ENCODE measurements at places on chromosomes 2 and 18.

GRCh38 chr2:69092857-69093256 lies 79.9 kb downstream of the ANTXR1 start:
- no peak for DNase-seq

DNA sequence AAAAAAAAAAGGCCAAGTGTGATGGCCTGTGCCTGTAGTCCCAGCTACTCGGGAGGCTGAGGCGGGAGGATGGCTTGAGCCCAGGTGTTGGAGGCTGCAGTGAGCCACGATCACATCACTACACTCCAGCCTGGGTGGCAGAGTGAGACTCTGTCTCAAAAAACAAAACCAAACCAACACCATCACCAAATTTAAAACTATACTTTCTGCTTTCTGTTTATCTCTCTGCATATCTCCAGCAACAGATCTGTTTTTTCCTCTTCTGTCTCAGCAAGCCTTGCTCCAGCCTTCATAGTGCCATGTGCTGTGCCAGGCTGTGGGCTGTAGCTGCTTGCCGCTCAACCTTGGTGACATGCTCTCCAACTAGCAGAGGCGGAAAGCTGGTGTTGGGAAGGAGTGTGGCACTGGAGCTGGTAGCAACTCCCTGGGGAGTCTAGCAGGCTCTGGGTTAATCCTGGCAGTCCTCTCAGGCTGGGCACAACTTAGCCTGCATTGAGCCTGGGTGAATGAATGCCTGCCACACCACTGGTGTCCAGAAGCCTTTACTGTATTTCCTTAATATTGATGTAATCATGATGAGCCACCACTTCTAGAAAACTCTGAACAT lies 204.1 kb downstream of the LDLRAD4 start:
- DNase-seq: no peak

DNA sequence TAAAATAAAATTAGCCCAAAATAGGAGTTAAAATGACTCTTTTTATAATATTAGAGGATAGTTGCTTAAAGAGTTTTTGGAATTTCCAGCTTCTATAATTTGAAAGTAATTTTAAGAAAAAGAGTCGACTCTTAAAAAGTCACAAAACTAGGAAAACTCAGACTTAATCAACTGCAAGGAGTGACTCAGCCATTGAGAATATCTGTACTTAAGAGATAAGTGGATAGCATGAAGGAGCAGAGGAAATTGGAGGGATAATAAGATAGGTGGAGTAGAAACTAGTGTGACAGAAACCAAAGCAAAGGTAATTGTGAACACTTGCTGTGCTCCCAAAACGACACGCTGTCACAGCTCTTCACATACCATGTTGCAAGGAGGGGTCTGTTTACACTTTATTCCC lies 8.4 kb downstream of the RSAD2 start:
- DNase-seq: no peak

DNA sequence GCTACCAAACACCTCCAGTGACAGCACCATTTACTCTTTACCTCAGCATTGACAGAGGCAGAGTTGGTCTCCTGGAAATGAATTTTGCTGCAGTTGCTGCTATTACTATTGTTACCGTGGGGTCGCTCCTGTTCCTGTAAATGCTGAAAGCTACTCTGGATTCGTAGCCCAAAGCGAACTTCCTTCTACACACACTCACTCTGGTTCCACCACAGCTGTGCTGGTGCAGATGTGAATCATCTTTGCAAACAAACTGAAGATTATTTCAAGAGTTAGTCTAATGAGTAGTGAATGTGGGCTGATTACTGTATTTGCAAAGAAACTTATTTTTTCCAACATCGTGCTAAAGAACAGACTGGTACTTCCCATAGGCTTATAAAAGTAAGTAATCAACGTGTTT lies 304.0 kb downstream of the LPIN1 start:
- DNase-seq: no peak

DNA sequence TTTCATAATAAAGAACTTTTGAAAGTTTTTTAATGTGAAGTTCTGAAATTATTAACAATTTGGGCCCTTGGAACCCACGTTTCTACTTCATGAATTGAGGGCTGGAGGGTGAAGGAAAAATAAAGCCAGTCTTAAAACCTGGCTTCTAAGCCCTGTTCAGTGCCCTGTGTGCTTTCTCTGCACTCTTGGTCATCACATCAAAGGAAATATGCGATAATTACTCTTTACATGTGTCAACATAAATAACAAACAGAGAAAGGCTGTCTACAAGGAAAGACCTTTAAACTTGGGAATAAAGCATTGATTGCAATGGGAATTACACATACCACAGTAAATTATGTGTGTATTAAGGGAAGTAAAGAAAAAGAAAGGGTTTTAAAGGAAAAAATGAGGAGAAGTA lies 150.7 kb upstream of the KLF7 start:
- no peak for DNase-seq

DNA sequence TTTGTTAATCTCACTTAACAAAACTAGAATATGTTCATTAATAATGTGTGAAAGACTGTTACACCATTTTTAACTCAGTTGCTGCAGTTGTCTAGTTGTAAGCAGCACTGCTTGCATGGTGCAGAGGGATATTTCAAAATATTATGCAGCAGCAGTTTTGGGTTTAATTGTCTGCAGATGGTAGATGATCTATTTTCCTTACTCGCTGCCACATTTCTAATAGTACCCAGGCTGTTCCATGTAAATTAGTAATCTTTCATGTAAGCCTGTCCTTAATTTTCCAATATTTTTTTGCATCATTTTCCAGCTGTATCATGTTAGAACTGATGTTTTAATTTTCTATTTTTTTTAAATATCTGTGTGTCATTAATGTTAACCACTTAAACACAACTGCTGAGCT lies 488.1 kb upstream of the RAB12 start:
- no peak for DNase-seq

DNA sequence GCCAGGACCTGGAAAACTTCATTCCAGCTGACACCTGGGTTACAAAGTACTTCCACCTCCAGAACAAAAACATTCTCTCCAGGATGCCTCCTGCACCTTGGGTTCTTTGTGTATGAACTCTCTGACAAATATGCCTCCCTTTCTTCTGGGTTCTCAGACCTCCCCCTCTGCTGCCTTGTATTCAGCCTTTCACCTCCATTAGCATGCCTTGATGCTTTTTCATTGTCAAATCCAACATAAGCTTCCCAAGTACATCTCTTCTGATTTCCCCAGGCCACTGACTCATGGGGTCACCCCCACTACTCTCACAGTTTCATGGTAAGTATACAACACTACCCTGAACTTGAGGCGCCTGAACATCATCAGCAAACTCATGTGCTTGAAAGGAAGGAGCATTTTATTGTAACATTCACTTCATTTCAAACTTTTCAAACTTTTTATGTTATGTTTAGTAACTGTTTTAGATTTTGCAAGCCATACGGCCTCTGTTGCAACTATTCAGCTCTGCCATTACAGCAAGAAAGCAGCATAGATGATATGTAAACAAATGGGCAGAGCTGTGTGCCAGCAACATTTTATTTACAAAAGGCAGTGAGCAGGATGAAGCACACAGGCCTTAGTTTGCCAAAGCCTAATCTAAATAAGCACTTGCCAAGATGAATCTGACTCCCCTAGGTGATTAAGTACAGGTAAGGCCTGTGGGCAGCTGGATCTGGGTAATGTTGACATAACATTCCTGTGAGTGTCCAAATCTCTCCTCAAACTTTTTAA lies 32.5 kb upstream of the MRPS9 start:
- no peak for DNase-seq

GRCh38 chr18:23401400-23402347 lies 51.4 kb upstream of the RIOK3 start:
- DNase-seq: peak; percentile 55

GRCh38 chr2:38727661-38728060 lies 23.5 kb downstream of the SRSF7 start:
- no peak for DNase-seq

- no peak for DNase-seq
Observed at GRCh38 chr2:26718949-26719686, 26.6 kb downstream of the KCNK3 start.

DNA sequence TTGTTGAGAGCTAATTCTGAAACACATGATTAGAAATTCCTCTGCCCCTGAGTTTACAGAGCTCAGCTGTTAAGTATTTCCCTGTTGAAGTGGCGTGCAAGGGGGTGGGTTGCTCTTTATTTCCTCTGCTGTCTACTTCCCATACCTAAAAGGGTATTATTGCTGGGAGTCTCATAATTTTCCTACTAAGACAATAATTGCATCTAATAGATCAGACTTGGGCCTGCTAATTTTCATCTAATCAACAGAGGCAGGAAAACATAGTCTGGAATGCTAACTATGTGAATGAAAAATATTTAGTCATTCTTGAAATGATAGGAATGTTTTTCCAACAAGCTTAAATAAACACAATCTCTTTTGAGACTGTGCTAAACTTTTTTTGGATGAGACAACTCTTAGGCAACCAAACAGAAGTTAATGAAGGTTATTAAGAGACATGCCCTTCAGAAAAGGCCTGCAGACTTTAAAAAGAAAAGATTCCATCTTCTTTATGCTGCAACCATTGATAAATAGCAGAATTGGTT lies 111.4 kb downstream of the FEZ2 start:
- DNase-seq: peak; percentile 79

- DNase-seq: no peak
Observed at GRCh38 chr2:133414486-133415209, 153.6 kb downstream of the NCKAP5 start.

DNA sequence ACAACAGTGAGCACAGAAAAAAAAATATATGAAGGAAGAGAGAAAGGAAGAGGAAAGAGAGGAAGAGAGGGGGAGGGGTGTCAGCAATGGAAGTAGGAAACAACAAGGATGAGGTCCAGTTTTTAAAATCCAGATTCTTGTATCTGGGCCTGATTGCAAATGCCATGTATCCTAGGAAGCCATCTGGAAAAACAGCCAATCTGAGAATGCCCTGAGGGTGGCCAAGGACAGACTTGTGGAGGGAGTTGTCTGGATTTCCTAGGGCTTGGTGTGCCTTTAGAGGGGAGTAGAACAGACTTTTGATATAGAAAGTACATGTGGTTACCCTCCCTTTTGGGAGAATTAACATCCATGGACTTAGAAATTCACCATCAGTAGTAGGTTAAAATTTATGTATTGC lies 47.1 kb downstream of the PRKCE start:
- no peak for DNase-seq

- DNase-seq: no peak
Observed at GRCh38 chr2:210128961-210129360, 42.2 kb downstream of the KANSL1L start.

- no peak for DNase-seq
Observed at GRCh38 chr2:72427022-72427861, 279.6 kb upstream of the CYP26B1 start.

DNA sequence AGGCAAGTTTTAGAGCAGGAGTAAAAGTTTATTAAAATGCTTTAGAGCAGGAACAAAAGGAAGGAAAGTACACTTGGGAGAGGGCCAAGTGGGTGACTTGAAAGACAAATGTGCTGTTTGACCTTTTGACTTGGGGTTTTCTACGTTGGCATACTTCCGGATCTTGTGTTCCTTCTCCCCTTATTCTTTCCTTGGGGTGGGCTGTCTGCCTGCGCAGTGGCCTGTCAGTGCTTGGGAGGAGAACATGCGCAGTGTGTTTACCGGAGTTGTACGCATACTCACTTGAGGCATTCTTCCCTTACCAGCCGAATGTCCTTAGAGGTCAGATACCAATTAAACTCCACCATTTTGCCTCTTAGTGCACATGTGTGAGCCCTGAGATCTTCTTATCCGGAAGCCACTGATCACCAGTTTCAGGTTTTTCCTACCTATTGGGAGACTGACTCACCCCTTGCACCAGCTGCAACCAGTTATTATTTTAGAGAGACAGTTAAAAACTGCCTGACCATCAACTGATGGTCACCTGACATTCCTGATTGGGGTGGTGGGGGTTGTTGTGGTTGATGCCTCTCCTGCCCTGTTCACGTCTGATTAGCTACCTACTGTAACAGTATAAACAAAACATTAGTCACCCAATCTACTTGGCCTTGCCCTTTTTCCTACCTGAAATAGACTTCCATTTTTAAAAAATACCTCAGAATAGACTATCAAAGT lies 67.5 kb downstream of the NYAP2 start:
- DNase-seq: no peak

- no peak for DNase-seq
Observed at GRCh38 chr2:109351164-109351756, 222.3 kb downstream of the SH3RF3 start.

DNA sequence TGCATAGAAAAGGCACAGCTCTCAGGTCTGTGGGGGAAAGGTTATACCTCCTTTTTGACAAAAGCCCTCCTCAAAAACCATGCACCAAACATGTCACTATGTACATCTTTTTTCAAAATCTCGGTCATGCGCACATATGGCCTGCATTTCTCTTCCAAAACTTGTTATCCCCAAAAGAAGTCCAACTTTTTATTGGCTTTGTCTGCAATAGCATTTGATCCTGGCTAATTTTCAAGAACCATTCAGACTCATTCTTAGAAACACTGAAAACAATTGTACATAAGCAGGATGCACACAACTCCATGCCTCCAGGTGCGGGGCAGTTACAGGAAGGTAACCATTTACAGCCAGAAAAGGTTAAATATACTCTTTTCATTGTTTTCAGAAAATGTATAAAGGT lies 21.9 kb downstream of the SERTAD2 start:
- no peak for DNase-seq

GRCh38 chr2:218032336-218033171 lies 29.8 kb upstream of the TNS1 start:
- DNase-seq: no peak

DNA sequence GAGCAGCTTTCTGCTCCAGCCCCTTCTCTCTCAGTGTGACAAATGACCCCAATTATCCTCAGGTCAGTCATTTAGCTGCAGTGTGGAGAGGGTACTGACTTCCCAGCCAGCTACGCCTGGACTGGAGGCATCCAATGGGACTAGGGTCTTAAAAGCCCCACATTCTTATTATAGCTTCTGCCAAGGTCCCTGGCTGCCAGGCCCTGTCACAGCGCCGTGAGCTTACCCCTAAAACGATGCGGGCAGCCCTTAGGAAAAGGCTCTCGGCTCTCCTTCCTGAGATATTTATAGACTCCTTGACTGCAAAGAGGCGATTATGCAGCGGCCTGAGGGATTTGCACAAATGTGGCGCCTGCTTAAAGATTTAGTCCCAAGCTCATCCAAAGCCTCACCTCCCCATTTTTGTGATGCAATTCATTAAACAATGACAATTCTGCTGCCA lies 69.2 kb upstream of the EDAR start:
- DNase-seq: no peak

DNA sequence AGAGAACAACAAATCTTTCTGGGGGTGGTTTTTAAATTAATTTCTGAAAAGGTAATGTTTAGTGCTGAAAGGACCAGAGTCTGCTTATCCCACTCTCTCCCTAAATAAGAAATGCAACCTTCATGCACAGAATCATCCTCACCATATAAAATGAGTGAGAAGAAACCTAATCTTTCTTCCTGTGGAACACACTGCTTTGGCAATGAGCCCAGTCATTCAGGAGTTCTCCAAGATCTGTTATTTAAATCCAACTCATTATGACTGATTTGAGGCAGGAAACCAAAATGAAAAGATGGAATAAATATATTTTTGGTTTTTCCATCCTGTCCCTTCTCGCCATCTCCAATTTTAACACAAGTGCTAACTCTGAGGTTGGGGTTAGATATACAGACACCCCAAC lies 228.3 kb downstream of the SRBD1 start:
- DNase-seq: no peak

All from cerebellar cortex (tissue), 1 donor.